ENCODE measurements at places on chromosomes 7 and 10.

GRCh38 chr7:37495574-37496184 is 47.0 kb upstream of the ELMO1 start:
- DNase-seq, result no peak

GRCh38 chr7:119271147-119271779 is 1001.7 kb upstream of the KCND2 start:
- DNase-seq, result no peak

DNA sequence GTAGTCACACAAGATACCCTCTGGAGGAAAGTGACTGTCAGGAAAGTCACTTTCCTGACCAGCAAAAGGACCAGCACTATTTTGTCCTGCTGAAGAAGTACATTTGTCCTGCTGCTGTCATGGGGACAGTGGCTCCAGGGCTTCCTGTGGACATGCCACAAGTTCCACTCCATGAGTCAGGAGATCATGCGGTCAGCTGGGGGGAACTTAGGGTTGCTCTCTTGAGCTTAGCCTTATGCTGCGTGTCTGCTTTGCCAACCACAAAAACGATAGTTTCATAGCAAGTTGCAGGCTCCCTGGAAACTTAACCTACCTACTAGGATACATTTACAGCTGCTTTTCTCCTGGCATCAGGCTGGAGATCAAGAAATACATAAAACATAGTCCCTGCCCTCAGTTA is 19.8 kb upstream of the ALOX5 start:
- DNase-seq, result no peak

GRCh38 chr7:38507384-38507783 is 123.8 kb downstream of the AMPH start:
- no peak for DNase-seq

DNA sequence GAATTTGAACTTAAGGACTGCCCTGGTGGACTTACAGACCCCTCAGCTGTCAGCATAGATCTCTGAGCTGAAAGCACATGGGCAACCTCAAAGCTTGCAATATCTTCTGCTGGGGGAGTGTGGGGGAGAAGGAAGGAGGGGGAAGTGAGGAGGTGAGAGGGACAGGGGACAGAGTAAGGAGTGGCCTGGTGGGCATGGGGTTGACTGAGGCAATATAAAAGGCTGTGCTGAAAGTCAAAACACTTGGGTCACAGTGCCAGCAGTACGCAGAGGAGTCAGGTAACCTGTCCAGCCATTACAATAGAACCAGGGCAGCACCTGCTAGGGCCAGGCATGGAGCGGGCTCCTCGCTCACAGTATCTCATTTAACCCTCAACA is 43.2 kb downstream of the PPP1R3C start:
- DNase-seq, result no peak

DNA sequence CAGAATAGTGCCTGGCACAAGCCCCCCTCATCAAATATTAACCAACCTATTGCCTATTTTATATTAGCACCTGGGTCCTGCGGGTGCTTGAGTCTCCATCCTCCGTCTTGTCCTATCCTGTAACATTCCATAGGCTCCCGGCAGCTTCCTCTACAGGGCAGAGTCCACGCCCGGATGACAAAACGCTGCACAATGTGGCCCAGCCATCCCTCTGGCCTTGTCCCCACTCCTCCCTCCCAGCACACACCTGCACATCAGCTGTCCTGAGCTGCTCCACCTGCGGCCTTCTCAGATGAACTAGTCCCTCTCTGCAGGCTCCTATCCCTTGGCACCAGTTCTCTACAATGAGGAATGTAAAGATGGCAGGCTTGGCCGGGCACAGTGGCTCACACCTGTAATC is 153.5 kb upstream of the PDE1C start:
- no peak for DNase-seq

GRCh38 chr10:42940487-42941294 is 136.2 kb upstream of the RET start:
- no peak for DNase-seq

- no peak for DNase-seq
Measured at GRCh38 chr7:139860090-139860775, 31.2 kb downstream of the TBXAS1 start.

DNA sequence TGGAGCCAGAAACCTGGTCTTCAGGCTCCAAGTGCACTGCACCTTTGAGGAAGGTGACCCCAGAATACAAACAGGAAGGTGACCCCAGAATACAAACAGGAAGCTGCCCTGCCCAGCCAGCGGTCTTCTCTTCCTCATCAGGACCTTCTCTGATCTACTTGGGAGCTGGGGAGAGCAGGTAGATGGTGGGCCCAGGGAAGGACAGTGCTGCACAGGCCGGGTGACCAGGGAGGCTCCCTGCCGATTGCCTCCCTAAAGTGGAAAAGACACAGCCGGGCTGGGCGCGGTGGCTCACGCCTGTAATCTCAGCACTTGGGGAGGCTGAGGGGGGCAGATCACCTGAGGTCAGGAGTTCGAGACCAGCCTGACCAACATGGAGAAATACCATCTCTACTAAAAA is 151.8 kb upstream of the CHST15 start:
- DNase-seq, result no peak

GRCh38 chr7:157615101-157615817 is 278.5 kb downstream of the DNAJB6 start:
- DNase-seq, result no peak

DNA sequence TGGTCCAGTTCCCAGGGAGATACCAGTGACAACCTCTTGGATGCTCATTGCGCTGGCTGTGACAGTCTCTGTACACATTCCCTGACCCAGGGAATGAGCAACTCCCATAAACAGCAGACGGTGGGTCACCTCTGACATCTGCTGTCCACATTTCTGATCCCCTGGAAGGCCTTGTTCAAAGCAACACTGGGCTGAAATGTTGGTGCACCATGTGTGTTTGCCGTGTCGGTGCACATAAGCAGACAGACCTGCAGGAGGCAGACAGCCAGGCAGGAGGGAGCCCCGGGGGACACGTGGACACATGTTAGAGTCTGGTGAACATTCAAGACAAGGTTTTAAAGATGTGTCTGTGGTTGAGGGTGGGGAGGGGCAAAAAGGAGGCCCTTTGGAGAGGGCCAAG is 254.9 kb downstream of the PLXNA4 start:
- no peak for DNase-seq

- DNase-seq, result no peak
Measured at GRCh38 chr10:129101232-129101980, 365.6 kb upstream of the MGMT start.

GRCh38 chr7:121940918-121941317 is 68.0 kb downstream of the PTPRZ1 start:
- DNase-seq, result no peak

GRCh38 chr7:46539892-46540483 is 618.9 kb upstream of the IGFBP3 start:
- DNase-seq, result no peak

All from T follicular helper cell (primary cell).